Astrocyte (in vitro differentiated cells and primary cell): ENCODE measurements at places on chromosomes 11 and 22. TPM values are rescaled to one million over a fixed set of nuclear protein-coding genes. Genes with fewer than 3 reads are reported as not detected.

The OR2AG1 gene
- not detected in 2 replicates for total RNA-seq

The SLC43A3 gene
- total RNA-seq: 13.3 and 16.4 TPM in 2 replicates

The ZDHHC13 gene
- 9.2 and 10.6 TPM in 2 replicates for total RNA-seq

The CDKN1C gene
- 3.8 and 7.5 TPM in 2 replicates for total RNA-seq

The SORL1 gene
- 4.1 and 7.2 TPM in 2 replicates for total RNA-seq
